Left ventricle myocardium inferior (tissue), 1 donor: ENCODE measurements at places on chromosomes 6 and 20.

DNA sequence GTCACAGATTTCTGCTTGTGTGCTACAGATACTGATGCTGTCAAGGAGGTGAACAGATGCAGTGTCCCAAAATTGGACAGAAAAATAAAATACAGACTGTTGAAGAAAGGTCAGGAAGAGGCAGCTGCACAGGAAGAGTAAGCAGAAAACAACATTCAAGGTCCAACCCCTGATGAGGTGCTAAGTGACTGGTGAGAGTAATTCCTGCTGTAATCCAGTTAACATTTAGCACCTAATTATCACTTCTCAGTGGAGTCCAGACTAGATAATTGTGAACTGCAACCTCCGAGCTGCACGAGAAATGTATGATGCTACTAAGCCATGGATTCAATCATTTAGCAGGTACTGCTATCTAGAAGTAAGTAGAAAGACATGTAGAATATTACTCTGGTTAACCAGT, 36.3 kb upstream of the NRSN1 start:
- DNase-seq: no peak
- H3K27me3 ChIP-seq: peaks cover 6% of the 10 kb centered on the region
- H3K36me3 ChIP-seq: no peaks in the 10 kb centered on the region
- H3K27ac ChIP-seq: no peak overlapping the region

- no peak overlapping the region for H3K4me3 ChIP-seq
- peaks cover 12% of the 10 kb centered on the region for H3K4me1 ChIP-seq
- no peaks in the 10 kb centered on the region for H3K36me3 ChIP-seq
- no peak overlapping the region for H3K27ac ChIP-seq
- no peaks in the 10 kb centered on the region for H3K27me3 ChIP-seq
- DNase-seq: no peak
Measured at GRCh38 chr6:26380256-26380655, 2.7 kb upstream of the BTN2A2 start.

GRCh38 chr20:7231303-7231702, 463.8 kb downstream of the BMP2 start:
- no peak overlapping the region for H3K27ac ChIP-seq
- H3K27me3 ChIP-seq: no peaks in the 10 kb centered on the region
- peaks cover 8% of the 10 kb centered on the region for H3K36me3 ChIP-seq
- no peak overlapping the region for H3K4me3 ChIP-seq
- H3K4me1 ChIP-seq: no peaks in the 10 kb centered on the region

GRCh38 chr6:15247500-15248450, 1.9 kb downstream of the JARID2 start:
- no peaks in the 10 kb centered on the region for H3K27me3 ChIP-seq
- no peaks in the 10 kb centered on the region for H3K36me3 ChIP-seq
- H3K4me3 ChIP-seq: peak overlapping the region; percentile 90
- peaks cover 84% of the 10 kb centered on the region for H3K4me1 ChIP-seq
- H3K27ac ChIP-seq: peak overlapping the region; percentile 94
- peak; percentile 61 for DNase-seq

DNA sequence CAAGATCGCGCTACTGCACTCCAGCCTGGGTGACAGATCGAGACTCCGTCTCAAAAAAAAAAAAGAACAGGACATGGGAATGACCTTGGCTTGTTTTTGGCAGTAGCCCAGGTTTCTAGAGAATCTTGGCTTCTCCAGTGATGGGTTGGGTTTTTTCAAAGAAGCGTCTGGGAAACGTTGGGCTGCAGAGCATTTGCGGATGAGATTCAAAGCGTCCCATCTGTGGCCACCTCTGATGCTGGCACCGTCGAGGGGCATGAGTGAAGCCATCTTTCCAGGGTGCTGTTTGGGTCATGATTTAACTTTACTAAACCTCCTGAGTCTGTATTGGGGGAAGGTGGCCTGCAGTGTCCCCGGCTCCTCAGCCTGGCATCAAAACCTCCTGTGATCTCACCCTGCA, 43.2 kb upstream of the SRF start:
- H3K27ac ChIP-seq: no peak overlapping the region
- no peak for DNase-seq
- H3K36me3 ChIP-seq: no peaks in the 10 kb centered on the region

DNA sequence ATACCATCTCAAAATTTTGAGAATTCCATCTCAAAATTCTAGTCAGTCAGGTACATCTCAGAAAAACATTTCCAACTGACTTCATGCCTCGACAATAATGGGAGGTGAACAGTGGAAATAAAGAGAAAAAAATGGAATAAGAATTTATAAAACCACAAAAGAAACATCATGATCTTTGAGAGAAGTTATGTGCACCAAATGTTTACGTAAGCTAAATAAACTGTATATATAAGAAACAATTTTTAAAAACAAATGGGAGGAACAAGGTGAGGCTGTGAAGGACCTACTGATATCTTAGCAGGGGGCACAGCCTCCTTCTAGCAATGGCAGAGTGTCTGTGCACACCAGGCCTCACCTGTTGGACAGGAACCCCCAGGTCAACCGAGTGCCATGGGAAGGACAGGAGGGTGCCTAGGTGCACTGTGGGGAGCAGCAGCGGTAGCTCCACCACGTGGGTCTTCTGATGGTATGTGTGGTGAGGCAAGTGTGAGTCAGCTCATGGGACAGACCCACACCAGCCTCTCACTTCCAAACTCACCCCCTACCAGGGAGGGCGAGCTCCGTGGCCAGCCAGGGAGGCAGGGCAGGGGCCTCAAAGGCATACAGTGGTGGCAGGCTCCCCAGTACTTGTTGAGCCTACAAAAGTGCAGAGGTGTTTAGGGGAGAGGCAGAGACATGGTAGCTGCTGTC, 23.2 kb downstream of the DIDO1 start:
- H3K27me3 ChIP-seq: no peaks in the 10 kb centered on the region
- H3K4me3 ChIP-seq: no peak overlapping the region
- no peak overlapping the region for H3K27ac ChIP-seq
- H3K4me1 ChIP-seq: peaks cover 53% of the 10 kb centered on the region
- H3K36me3 ChIP-seq: peaks cover 68% of the 10 kb centered on the region
- no peak for DNase-seq
